Naive thymus-derived CD8-positive, alpha-beta T cell (primary cell): ENCODE measurements at places on chromosomes 12 and 14.

GRCh38 chr12:9707356-9707755 is 25.5 kb downstream of the CLECL1 start:
- DNase-seq: no peak

GRCh38 chr12:42607584-42608058 is 18.1 kb upstream of the PRICKLE1 start:
- no peak for DNase-seq

GRCh38 chr12:75571656-75572205 is 60.3 kb upstream of the KRR1 start:
- DNase-seq: no peak

DNA sequence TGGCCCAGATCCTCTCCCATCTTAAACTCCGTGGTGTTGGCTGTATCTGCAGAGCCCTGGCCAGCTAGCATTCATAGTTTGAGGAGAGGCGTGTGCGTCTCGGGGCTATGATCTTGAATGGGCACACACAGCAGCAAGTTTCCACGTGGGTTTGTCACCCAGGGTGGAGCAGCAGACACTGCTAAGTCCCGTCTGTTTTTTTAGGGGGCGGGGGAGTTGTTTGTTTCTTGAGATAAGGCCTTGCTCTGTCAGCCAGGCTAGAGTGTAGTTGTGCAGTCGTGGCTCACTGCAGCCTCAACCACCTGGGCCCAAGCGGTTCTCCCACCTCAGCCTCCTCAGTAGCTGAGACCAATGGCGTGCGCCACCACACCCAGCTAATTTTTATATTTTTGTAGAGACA is 20.1 kb upstream of the TEX22 start:
- DNase-seq: no peak

DNA sequence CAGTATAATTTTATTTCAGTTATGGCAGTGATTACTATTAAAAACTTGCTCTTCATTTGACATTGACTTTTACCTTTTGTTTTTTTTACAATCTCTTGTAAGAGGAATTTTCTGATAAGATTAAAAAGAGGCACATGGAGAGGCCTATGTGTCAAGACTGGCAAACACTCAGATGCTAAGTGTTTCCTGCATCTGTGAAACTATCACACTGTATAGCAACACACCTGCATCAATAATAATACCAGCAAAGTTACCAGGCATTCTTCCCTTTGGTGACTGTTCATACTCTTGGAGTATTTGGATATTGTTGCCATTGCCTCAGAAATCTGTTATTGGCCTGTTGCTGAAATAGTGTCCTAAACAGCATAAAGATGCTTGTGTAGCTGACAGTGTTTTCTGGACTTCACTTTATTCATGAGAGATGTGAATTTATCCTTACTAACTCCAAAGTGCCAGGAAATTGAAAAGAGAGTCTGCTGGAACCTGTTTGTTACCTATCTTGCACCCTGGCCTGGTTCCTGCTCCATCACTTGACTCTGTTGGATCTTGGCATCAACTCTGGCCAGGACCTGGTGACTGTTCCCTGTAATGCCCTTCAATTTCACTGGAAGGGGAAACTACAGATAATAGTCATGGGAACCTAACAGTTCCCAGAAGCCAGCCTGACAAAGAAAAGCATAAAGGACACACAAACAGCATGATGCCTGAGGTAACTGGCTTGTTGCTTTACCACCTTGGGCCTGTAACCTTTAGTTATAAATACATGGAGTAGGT is 19.8 kb downstream of the SLC16A7 start:
- DNase-seq: no peak

- no peak for DNase-seq
These were observed 170.2 kb upstream of the FOXG1 start for GRCh38 chr14:28596391-28596790.

DNA sequence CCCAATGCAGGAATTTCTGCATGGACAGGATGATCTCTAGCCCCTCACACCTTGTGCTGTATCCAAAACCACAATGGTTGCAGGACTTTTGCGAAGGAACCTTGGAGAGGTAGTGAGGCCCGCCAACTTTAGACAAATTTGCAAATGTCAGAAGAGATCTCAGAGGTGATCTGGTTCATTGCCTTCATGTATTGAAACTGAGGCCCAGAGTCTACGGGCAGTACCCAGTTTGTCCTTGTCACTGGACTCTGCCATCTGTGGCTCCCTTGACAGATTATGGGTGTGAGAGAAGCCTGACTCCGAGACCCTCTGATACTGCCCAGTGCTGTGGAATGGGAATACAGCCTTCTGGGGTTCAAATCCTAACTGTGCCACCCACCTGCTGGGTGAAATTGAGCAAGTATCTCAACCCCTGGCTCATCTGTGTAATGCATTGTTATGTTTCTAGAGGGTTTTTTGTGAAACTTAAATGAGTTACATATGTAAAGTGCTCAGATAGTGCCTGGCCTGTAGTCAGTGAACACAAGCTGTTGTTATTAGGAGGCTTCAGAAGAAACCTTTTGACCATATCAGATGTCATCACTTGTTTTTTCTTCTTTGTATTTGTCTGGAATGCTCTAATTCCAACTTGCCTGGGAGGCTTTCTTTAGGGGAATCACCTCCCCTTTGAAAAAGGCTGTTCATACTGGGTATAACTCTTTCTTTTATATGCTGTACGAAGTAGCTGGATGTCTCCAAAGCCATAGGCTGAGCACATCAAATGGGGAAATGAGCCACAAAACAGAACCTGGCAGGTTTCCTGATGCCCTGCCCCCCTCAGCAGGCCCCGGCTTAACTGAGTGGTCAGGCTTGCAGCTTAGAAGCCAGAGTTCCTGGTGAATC is 71.4 kb upstream of the SRSF5 start:
- no peak for DNase-seq

DNA sequence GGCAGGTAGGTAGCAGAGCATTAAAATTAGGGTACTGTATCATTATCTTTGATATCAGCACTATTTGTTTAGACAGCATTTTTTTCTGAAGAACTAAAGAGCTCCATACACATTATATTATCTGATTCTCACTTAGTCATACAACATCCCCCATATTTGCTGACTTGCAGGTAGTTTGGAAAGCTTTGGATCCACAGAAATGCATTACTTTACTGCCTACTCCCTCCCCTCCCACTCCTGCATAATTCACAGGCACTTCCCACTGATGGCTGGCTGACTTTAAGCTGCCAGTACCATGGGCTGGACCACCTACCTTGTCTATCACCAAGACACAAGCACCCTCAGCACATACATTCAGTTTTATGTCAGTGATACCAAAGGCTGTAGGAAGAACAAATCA is 110.4 kb downstream of the SLC8A3 start:
- DNase-seq: no peak

DNA sequence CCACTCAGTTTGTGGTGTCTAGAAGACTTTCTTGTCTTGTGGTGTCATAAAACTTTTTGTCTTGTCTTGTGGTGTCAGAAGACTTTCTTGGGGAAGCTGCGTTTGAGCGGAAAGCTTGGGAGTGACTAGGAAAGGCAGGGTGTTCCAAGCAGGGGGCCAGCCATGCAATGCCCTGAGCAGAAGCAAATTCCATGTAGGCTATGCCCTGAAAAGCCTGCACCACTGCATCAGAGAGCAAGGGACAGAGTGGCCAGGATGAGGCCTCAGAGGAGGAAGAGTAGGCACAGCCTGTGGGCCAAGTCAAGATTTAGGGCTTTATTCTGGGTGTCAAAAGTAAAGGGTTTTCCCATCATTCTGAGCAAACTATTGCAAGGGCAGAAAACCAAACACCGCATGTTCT is 14.5 kb downstream of the KRT8 start:
- no peak for DNase-seq

GRCh38 chr12:2647186-2647585 is 147.6 kb upstream of the FKBP4 start:
- no peak for DNase-seq

GRCh38 chr12:74820324-74820723 is 282.7 kb downstream of the ATXN7L3B start:
- DNase-seq: no peak
